ENCODE measurements at places on chromosomes 5 and 9.
A peak's percentile ranks its signal among the peaks of the same experiment; 100 is the strongest.

- no peak overlapping the region for H3K4me3 ChIP-seq
- no peaks in the 10 kb centered on the region for H3K27me3 ChIP-seq
- no peak for DNase-seq
- no peaks in the 10 kb centered on the region for H3K4me1 ChIP-seq
- no peak overlapping the region for H3K27ac ChIP-seq
Measured at GRCh38 chr5:93117751-93118531, 463.1 kb downstream of the NR2F1-AS1 start.

DNA sequence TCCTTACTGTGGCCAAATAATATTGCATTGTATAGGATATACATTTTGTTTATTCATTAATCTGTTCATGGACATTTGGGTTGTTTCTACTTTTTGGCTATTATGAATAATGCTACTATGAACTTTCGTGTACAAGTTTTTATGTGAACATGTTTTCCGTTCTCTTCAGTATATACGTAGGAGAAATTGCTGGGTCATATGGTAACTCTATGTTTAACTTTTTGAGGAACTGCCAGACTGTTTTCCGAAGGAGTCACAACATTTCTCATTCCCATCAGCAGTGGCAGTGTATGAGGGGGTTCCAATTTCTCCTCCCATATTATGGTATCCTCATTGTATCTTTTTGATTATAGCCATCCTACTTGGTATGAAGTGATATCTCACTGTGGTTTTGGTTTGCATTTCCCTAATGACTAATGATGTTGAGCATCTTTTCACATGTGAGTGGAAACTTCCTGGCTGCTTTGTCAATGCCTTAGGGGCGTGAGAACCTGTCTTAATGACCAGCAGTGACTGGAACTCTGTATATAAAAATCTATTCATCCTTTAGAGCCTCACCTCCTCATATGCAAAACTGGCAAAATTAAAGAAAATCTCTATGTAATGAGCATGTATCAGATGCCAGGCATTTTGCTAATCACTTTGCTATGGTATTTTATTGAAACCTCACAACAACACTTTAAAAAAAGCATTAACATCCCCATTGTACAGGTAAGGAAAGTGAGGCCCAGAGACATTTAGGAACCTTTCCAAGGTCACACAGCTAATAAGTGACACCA lies 47.8 kb upstream of the TGFBR1 start:
- H3K4me3 ChIP-seq = peak overlapping the region; percentile 63
- DNase-seq = peak; percentile 66
- peaks cover 67% of the 10 kb centered on the region for H3K4me1 ChIP-seq
- peak overlapping the region; percentile 86 for H3K27ac ChIP-seq

- no peak overlapping the region for H3K27ac ChIP-seq
- no peak overlapping the region for H3K4me3 ChIP-seq
- no peak for DNase-seq
- H3K36me3 ChIP-seq = no peaks in the 10 kb centered on the region
- H3K4me1 ChIP-seq = no peaks in the 10 kb centered on the region
Measured at GRCh38 chr5:136066661-136067271, 38.0 kb downstream of the TGFBI start.

DNA sequence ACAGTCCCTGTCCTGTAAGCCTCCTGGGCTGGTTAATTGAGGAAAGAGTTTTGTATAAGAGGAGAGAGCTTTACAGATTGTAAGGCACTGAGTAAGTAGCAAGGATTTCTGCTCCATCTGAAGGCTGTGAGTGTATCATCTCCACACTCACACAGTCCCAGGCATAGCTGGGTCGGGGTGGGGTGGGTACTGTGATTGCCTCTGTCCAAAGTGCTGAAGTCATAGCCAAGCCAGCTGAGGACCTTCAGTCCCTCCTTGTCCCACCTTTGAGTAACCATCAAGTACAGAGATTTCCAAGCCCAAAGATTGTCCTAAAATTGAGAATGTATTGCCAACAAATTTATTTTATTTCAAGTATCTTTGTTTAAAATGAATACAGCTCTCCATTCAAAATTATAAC lies 5.5 kb upstream of the DNAJB5 start:
- no peak overlapping the region for H3K27ac ChIP-seq
- H3K4me1 ChIP-seq = peaks cover 58% of the 10 kb centered on the region
- no peaks in the 10 kb centered on the region for H3K27me3 ChIP-seq
- DNase-seq = peak; percentile 45
- H3K36me3 ChIP-seq = no peaks in the 10 kb centered on the region
- H3K4me3 ChIP-seq = no peak overlapping the region

GRCh38 chr5:109844148-109844547 lies 154.4 kb downstream of the MAN2A1 start:
- no peak for DNase-seq
- peaks cover 78% of the 10 kb centered on the region for H3K36me3 ChIP-seq
- no peak overlapping the region for H3K4me3 ChIP-seq
